Activated CD8-positive, alpha-beta T cell treated with anti-CD3 and anti-CD28 coated beads, Interleukin-2, amount 10 ng/mL, durations not matched to agents 7 days and 5 days (primary cell): ENCODE measurements at places on chromosomes 6 and 20.

- no peak for DNase-seq
Observed at GRCh38 chr6:66126358-66126757, 419.3 kb upstream of the EYS start.

DNA sequence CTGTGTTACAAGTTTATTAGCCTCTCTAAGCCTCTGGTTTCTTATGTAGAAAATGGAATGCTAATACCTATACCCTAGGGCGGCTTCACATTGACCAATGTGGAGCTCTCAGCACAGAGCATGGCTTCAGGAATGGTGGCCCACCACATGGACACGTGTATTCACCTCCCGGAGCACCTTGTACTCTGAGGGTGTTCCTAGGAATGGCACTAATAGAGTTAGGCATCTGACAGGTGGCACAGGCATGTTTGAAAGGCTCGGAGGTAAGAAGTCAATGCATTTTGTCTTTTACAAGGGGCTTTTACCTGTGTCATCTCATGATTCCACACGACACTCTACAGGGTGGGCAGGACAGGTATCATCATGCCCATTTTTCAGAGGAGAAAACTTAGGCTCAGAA lies 5.3 kb upstream of the TGM3 start:
- DNase-seq, result no peak

- DNase-seq, result no peak
Observed at GRCh38 chr6:16991981-16992629, 109.7 kb upstream of the STMND1 start.

GRCh38 chr20:58888521-58889333 lies 36.2 kb downstream of the GNAS start:
- DNase-seq, result peak; percentile 88

- DNase-seq, result no peak
Observed at GRCh38 chr20:385448-385847, 4.9 kb downstream of the TRIB3 start.
